ENCODE measurements at places on chromosomes 5 and 9.

- peaks cover 2% of the 10 kb centered on the region for H3K27me3 ChIP-seq
- H3K4me1 ChIP-seq: no peaks in the 10 kb centered on the region
- H3K36me3 ChIP-seq: no peaks in the 10 kb centered on the region
- H3K27ac ChIP-seq: no peak overlapping the region
- DNase-seq: no peak
These were observed 62.7 kb downstream of the ATP10B start for GRCh38 chr5:160789219-160789859.

- no peaks in the 10 kb centered on the region for H3K4me1 ChIP-seq
- no peak overlapping the region for H3K27ac ChIP-seq
- no peaks in the 10 kb centered on the region for H3K36me3 ChIP-seq
- H3K4me3 ChIP-seq: no peak overlapping the region
- H3K27me3 ChIP-seq: no peaks in the 10 kb centered on the region
These were observed 49.7 kb downstream of the FAM174A start for GRCh38 chr5:100584889-100585288.

GRCh38 chr5:39201160-39201780 is 18.1 kb downstream of the FYB1 start:
- H3K27ac ChIP-seq: peak overlapping the region; percentile 88
- DNase-seq: no peak
- peak overlapping the region; percentile 89 for H3K4me3 ChIP-seq
- peaks cover 13% of the 10 kb centered on the region for H3K36me3 ChIP-seq
- H3K4me1 ChIP-seq: peaks cover 64% of the 10 kb centered on the region

- DNase-seq: peak; percentile 73
- peaks cover 7% of the 10 kb centered on the region for H3K27me3 ChIP-seq
- H3K27ac ChIP-seq: peak within 1 kb of the TSS; percentile 59
- H3K4me1 ChIP-seq: peaks cover 26% of the 10 kb centered on the region
- peak within 1 kb of the TSS; percentile 84 for H3K4me3 ChIP-seq
These were observed at the start of gene PRRC1 for GRCh38 chr5:127517480-127518318. PRRC1 (plus strand) TSS chr5:127517640; CDS start chr5:127523480, 5,840 bp downstream.

GRCh38 chr9:117444501-117444900 is 29.6 kb upstream of the ASTN2 start:
- H3K27me3 ChIP-seq: no peaks in the 10 kb centered on the region
- DNase-seq: no peak
- no peaks in the 10 kb centered on the region for H3K4me1 ChIP-seq

- H3K4me1 ChIP-seq: no peaks in the 10 kb centered on the region
- no peaks in the 10 kb centered on the region for H3K27me3 ChIP-seq
- H3K27ac ChIP-seq: no peak overlapping the region
- H3K4me3 ChIP-seq: no peak overlapping the region
- no peak for DNase-seq
These were observed 508.2 kb upstream of the WWC1 start for GRCh38 chr5:167783145-167783817.

- peaks cover 4% of the 10 kb centered on the region for H3K27me3 ChIP-seq
- no peak for DNase-seq
- H3K36me3 ChIP-seq: peaks cover 10% of the 10 kb centered on the region
- peaks cover 11% of the 10 kb centered on the region for H3K4me1 ChIP-seq
- H3K27ac ChIP-seq: no peak overlapping the region
These were observed 74.0 kb downstream of the MRPS27 start for GRCh38 chr5:72245951-72246532.

DNA sequence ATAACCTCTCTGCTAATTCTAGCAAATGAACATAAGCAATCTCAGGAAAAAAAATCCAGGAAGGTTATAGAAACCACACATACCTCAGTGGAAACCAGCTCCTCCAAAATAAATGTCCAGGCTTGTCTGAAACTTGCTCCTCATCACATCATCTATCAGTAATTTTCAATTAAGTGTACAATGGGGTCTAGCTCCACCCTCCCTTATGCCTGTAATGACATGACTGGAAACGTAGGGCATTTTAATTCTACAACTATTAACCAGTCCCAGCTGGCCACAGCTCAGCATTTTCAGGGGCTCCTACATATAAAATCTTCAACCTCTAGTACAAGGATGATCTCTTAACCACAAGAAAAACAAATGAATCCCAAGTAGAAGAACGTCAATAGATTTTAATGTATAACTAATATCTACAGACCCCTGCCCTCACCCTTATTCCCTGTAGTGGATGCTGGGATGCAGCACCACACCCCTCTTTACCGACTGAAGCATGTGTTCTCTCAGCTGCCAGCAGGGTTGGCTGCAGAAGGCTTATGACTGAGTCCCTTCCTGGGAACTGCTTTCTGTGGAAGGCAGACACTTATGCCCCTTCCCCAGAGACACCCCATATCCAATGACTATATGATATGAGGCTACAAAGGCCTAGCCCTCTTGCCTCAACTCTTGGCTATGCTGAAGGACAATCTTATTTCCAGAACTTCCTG is 6.8 kb downstream of the TSSK1B start:
- no peak overlapping the region for H3K27ac ChIP-seq
- no peaks in the 10 kb centered on the region for H3K4me1 ChIP-seq
- H3K27me3 ChIP-seq: peaks cover 2% of the 10 kb centered on the region

DNA sequence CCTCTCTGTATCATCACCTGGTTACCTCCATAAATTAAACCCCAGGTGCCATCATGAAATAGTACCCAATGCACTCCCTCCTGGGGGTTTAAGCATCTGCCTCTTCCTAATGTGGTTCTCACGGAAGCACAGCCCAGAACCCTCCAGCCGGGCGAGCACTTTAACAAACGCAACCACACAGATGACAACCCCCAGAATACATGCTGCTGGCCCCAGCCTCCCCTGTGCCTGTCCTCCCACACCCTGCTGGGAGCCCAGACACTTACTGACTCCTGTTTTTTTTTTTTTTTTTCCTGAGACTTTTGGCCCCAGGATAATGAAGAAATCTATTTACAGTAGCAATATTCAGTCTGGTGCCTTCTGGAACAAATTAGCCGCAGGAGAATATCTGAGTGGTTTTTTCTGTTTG is 50.0 kb upstream of the COL5A1 start:
- no peak for DNase-seq
- no peak overlapping the region for H3K4me3 ChIP-seq
- H3K36me3 ChIP-seq: no peaks in the 10 kb centered on the region

GRCh38 chr9:129237803-129238202 is 59.7 kb upstream of the IER5L start:
- H3K4me1 ChIP-seq: peaks cover 39% of the 10 kb centered on the region
- H3K4me3 ChIP-seq: peak overlapping the region; percentile 69
- no peaks in the 10 kb centered on the region for H3K27me3 ChIP-seq
- H3K36me3 ChIP-seq: peaks cover 3% of the 10 kb centered on the region
- DNase-seq: no peak

DNA sequence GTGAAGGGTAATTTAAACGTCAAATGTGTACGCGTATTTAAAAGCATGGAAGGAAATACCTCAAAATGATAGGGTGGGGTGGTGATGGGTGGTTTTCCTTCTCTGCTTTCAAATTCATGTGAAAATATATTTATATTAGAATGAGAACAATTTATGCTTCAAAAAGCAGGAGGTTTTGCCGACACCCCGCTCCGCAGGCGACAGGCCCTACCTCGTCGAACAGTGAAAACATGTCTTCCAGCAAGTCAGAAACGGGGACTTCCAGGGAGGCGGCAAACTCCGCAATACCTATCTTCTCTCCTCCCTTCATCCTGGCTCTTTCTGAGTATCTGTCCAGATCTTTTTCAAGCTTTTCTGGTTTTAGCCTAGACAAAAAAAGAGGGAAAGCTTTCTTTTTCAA is 28.5 kb upstream of the SLC6A3 start:
- no peaks in the 10 kb centered on the region for H3K4me1 ChIP-seq
- no peak for DNase-seq
- H3K36me3 ChIP-seq: peaks cover 2% of the 10 kb centered on the region

DNA sequence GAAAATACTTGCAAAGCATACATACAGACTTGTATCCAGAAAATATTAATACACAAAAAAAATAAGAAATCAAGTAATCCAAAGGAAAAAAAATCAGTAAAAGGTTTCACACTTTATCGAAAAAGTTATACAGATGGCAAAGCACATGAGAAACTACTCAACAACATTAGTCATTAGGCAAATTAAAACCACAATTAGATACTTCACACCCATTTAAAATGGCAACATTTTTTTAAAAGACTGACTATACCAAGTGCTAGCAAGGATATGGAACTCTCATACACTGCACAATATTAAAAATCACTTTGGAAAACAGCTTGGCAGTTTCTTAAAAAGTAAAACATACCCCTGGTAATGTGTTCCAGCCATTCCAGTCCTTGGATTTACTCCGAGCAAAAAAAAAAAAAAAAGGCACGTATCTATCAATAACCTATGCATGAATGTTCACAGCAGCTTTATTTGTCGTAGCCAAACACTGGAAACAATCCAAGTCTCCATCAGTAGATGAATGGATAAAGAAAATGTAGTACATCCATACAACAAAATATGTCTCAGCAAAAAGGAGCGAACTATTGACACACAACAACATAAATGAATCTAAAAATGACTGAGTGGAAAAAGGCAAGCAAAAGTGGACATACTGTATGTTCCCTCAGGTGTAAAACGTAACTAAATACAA is 66.0 kb downstream of the GNAQ start:
- no peak overlapping the region for H3K27ac ChIP-seq
- H3K27me3 ChIP-seq: no peaks in the 10 kb centered on the region
- H3K36me3 ChIP-seq: peaks cover 13% of the 10 kb centered on the region
- DNase-seq: no peak
- peaks cover 30% of the 10 kb centered on the region for H3K4me1 ChIP-seq
- H3K4me3 ChIP-seq: no peak overlapping the region

DNA sequence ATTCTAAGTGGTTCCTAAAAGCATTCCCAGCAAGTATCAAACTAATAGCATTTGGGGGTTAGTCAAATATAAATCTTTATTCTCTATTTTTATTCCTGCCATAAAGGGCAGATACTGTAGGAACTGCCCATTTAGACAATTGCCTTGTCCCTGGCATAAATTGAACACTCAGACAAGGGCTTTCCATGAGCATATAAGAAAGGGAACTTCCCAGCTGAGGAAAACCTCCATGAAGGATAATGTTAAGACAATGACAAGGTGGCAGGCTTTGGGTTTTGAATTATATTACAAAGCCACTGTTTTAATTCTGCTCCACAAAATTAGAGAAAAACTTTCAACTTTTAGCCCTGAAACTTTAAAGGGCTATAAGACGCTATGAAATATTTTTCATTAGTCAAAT is 81.3 kb downstream of the ST8SIA4 start:
- H3K27me3 ChIP-seq: no peaks in the 10 kb centered on the region
- H3K4me3 ChIP-seq: no peak overlapping the region
- peaks cover 32% of the 10 kb centered on the region for H3K36me3 ChIP-seq
- peaks cover 40% of the 10 kb centered on the region for H3K4me1 ChIP-seq
- DNase-seq: no peak

DNA sequence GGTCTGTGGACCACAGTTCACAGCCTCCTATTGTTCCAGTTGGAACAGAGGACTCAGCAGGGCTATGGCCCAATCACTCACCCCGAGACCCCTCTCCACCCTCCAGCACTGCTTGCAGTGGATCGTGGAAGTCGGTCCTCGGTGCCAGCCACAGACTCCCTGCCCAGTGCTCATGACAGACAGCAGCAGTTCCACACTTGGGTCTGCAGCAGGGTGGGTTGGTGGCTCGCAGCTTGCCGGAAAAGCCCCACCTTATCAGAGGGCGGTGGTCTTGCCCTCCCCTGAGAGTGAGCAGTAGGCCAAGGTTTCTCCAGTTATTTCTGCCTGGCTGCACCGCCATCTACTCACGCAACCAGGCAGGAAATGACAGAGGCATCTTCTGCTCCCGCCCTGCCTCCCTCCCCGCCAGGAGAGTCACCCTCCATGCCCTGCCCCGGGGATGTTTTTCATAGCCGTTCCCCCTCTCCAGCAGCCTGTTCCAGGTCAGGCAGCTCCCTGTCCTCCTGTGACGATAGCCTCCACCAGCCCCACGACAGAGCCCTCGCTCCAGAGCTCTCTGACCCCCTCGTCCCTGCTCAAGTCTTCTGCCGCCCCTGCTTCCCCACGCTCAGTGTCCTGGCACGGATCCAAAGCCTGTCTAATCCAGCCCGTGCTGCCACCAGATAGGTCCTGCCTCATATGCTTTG is 34.5 kb downstream of the UNC5A start:
- H3K4me1 ChIP-seq: no peaks in the 10 kb centered on the region
- no peak for DNase-seq
- H3K4me3 ChIP-seq: no peak overlapping the region
- H3K27ac ChIP-seq: no peak overlapping the region

DNA sequence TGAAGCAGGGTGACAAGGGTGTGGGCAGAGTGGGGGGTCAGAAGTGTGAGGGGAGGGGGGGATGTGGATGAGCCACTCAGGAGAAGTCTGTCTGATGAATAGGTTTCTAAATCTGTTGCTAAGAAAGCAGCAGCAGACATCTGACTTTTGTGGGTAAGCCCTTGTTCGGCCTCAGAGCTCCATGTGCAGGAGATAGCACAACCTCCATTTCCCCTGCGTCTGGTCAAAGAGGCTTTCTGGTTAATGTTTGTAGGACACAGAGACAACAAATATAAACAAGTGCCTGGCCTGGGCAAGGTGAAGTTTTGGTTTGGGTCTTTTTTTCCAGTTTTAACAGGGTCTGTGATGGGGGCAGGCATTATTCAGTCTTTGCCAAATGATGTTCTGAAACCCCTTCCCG is 57.0 kb upstream of the GNE start:
- H3K27me3 ChIP-seq: no peaks in the 10 kb centered on the region
- H3K4me3 ChIP-seq: no peak overlapping the region
- H3K4me1 ChIP-seq: no peaks in the 10 kb centered on the region
- DNase-seq: no peak
- H3K36me3 ChIP-seq: no peaks in the 10 kb centered on the region

DNA sequence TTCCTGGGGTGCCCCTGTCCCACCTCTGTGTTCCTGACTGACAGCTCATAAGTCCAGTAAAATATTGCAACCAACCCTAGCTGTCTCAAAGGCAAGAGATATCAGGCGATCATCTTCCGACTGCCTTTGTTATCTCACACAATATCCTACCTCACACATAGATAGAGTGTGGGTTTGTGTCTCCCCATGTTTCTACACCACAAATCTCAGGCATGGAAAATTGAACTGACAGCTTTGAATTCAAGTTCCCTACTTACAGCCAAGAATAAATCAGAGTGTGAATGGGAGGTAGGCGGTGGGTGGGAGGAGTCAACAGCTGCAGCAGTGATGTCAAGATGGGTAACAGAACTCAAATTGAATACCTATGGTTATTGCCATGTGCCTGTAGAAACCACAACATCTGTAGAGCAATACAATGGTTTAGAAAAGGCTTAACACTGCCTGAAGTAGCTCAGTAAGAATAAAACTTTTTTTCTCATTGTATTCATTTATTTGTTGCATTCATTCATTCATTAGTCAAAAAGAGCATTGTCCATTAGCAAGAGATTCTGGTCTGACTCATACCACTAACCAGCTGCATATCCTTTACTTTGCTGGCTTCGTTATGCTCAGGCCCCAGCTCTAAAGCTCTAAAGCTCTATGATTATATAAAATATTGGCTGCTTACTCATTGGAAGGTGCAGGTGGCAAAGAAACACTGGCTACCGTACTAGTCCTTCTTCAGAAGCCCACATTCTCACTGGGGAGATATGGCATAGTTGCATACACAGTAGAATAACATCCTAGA is 108.2 kb upstream of the DMAC1 start:
- H3K4me1 ChIP-seq: no peaks in the 10 kb centered on the region
- no peaks in the 10 kb centered on the region for H3K36me3 ChIP-seq
- no peak overlapping the region for H3K4me3 ChIP-seq
- H3K27me3 ChIP-seq: peaks cover 5% of the 10 kb centered on the region
- no peak for DNase-seq
- H3K27ac ChIP-seq: no peak overlapping the region
